ENCODE measurements at places on chromosomes 2 and 18.

DNA sequence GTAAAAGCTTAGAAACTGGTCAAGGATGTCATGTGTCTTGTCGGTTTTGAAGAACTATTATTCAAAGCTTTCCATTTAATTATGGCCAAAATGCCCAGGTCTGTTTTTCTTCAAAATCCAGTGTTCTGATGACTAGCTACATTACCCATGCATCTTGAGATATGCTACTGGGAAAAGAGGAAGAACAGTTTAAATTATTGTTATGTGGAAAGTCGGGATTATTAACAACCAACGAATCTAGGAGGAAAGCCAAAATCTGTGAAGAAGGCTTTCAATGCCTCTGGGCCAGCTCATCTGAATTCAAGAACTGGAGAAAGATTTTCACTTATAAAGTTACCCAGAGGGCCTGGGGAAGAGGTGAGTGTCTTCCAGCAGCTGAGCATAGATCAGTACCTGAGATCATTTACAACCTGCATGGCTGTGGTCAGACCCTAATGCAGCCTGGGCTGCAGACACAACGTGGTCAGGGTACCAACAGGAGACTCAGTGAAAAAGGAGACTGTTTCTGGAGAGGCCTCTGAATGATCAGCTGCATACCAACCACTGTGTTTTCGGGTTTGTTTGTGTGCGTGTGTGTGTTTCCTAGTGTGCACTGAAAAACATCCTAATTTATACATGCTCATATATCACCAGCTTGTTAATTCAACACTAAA lies 308.5 kb downstream of the NRXN1 start:
- DNase-seq: no peak

- DNase-seq: peak; percentile 4
These were observed 12.7 kb upstream of the KCNK3 start for GRCh38 chr2:26679867-26680266.

- no peak for DNase-seq
These were observed 259 bp downstream of the NPAS2 start for GRCh38 chr2:100820273-100820522.

- no peak for DNase-seq
These were observed 69.1 kb downstream of the MCFD2 start for GRCh38 chr2:46846536-46846935.

DNA sequence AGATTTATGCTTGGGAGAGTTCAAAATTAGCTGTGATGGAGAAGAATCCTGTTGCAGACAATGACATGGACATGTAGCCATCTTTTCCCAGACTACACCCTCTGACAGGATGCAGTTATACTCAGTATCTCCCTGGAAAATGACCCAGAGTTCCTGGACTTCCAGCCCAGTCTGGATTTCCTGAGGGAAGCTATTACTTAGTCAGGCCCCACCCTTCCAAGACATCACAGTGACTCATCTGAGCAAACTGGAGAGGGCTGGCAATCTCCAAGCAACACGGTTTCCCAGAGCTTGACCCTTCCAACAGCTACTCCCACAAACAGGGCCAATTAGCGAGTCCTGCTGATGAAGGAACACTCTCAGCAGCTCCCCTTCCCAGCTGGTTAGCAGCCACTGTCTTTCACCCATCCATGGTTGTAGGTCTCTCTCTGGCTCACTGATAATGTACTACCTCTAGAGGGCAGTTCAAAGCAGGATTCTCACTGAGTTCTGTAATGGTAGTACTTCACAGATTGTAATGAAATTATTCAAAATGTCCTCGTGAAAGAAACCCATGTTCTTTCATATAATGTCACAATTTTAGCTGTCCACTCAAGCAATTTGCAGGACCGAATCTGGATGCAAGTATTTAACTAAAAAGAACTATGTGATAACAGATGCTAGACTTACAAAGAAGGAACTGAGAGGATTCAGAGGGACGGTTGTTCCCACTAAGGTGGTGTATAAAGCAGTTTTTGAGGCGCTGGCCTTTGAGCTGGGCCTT lies 110.2 kb downstream of the MDH1 start:
- DNase-seq: peak; percentile 51

GRCh38 chr2:33375054-33375453 lies 101.4 kb upstream of the RASGRP3 start:
- DNase-seq: no peak

GRCh38 chr2:71706121-71706520 lies 252.8 kb downstream of the DYSF start:
- DNase-seq: no peak

- DNase-seq: peak; percentile 90
These were observed 2.4 kb downstream of the CDK5R2 start for GRCh38 chr2:218961651-218962570.

DNA sequence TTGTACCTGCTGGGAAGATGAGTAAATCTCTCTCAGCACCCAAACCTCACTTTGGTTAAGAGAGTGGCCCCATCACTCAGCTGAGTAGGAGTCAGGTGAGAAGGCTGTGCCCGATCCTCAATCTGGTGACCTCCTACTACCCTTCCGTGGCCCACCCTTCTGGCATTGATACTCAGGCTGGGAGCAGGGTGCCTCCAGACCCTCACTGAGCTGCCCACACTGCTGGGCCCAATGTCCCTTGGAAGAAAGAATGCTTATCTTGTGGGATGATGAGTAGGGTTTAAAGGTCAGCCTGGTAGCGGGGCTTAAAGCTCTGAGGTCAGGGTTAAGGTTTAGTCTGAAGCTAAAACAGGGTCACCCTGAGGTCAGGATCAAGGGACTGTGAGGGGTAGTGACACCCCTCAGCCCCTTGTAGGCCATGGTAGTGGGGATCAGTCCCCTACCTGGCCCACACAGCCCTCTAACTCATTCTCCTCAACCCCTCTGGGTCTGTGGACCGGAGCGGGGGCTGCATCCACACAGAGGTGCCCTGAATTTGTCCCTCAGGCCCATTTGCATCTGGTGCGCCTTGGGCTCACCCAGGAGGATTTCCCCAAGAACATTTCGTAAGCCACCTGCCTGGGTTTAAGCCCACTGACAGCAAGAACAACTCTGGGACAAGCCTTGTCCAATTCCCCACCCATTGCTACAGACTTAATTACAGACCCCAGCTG lies 123.8 kb downstream of the CYP26B1 start:
- DNase-seq: peak; percentile 4

DNA sequence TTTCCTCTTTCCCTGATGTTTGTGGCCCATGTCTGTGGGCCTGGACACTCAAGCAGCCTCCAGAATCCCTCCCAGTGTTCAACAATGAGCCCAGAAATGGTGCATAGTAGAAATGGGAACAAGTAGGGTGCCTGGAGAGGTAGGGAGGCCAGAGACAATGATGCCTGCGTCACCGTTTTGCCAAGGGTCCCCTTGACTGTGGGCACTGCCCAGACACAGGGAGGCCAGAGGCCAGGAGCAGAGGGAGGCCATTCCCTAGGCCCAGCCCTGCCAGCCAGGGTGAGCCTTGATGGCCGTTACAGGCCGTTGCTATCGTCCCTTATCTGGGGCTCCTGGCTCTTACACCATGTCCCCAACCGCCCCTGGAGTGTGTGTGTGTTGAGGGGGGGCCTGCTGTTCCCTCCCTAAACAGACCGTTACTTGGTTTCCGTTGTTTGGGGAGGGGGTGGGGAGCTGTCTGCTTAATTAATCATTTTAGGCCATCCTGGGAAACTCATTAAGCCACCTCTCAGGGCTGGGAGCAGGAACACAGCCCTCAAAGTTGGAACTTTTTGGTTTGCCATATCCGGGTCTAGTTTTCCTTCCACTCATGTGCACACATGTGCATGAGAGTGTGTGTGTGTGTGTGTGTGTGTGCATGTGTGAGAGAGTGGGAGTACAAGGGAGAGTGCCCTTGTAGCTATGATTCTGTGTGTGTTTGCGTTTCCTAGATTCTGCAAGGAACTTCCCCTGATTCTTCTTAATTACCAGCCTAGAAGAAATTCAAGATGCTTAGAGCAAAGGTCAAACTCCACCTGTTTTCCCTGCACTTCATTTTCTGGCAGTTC lies 135.2 kb upstream of the HAAO start:
- no peak for DNase-seq

DNA sequence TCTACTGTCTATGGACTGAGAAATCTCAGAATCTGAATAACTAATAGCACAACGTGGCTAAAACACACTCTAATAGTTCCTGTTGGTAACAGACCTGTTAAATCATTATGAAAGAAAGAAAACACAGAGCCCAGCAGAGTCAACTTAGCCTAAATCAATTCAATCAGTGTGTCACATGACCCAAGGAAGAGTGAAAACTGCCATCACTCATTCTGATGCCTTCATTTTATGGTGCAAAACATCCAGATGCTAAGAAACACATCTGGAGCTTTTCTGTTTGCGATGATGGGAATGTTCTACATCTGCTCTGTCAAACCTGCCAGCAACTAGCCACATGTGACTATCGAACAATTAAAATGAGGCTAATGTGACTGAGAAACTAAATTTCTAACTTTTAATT lies 295.7 kb upstream of the TRIB2 start:
- DNase-seq: no peak

DNA sequence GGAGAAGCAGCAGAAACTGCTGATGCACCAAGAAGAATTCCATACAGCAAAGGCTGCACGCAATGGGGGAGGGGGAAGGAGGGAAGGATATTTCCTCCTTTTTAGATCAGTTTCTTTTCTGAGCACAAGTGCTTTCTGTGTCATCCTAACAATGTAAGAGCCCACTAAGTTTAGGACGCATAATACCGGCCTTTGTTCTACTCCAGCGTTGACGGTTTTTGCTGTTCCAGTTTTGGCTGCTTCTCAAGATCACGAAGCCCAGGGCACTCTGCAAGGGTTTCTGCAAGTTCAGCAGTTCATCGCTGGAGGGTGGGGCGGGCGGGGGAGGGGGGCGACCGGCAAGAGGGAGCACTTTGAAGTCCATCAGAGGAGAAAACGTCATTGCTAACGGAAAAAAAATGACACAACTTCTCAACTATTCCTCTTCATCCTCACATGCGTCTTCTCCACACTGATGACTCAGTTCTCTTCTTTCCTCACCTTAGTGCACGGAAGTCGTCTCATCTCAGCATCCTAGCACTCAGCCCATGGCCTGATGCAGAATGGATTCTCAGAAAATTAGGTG lies 8.7 kb downstream of the FAM178B start:
- no peak for DNase-seq

DNA sequence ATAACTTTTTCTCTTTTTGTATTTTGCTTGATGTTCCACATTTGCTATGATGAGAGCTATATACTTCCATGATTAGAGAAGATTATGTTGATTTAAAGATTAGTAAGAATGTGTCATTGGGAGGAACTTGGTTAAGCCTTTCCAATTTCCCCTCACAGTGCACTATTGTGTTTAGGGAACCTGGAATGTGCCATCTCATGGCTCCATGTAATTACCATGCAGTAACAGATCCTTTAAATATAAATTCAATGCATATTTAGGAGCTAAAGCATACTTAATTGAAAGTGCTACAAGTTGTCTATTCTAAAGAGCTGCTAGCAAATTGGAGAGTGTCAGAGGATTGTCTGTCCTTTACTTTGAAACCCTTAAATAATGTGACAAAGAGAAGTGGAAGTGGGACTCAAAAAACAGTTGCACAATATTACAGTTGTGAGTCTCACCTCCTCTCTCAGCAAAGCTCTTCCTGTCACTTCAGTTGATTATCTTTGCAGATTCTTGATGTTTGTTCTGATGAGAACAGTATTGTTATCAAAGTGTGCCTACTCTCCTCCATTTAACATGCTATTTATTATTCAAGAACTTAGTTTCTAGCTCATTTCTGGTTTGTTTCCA lies 1162.7 kb upstream of the ZEB2 start:
- no peak for DNase-seq

GRCh38 chr18:79524181-79525078 lies 128.7 kb downstream of the NFATC1 start:
- no peak for DNase-seq

Measured in WERI-Rb-1 (cell line).